ENCODE measurements at places on chromosomes 12 and 14.

DNA sequence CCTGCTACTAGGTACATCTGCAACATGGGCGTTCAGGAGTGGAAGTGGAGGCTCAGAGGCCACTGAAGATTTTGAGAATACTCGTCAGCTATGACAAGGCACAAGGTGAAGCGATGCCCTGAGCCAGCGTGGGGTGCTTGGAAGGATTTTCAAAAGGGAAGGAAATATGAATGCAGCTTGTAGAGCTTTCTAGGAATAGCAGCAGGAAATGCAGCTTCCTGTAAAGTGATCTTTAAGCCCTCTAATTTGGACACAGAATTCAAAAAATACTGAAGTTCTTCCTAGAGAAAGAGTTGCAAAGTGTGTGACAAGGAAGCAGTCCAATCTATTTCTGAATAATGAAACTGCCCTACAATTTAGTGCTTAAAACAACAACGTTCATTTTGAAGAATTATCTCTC is 13.2 kb upstream of the C1S start:
- no peak for DNase-seq

DNA sequence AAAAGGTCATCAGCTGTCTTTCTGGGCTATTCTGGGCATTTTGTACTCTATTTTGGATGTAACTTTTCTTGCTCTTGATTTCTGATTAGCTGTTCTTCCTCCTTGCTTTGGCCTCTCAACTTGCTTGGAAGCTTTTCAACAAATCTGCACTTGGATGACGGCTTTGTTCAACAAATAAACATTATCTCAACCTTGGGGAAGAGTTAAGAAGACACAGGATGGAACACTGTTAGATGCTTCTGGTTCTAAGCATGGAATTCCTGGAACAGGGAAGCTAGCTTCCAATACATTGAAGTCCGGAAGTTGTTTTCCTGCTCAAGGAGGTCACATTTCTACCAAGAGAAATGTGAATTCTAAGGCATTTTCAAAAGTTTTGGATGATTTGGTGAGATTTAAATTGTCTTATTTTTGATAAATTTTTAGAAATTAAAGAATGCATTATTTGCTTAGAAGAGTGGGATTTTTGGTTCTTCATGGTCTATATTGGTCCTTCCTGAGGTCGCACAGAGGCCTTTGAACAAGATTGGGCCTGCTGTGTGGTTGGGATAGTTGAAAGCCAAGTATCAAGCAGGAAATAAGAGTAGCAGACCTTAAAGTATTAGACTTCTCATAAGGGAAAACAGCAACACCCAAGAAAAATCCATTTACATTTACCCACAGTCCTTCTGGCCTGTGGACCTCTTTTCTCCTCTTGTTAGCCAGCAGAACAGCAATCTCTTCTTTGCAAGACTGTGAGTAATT is 59.2 kb downstream of the PPFIBP1 start:
- DNase-seq, result no peak

DNA sequence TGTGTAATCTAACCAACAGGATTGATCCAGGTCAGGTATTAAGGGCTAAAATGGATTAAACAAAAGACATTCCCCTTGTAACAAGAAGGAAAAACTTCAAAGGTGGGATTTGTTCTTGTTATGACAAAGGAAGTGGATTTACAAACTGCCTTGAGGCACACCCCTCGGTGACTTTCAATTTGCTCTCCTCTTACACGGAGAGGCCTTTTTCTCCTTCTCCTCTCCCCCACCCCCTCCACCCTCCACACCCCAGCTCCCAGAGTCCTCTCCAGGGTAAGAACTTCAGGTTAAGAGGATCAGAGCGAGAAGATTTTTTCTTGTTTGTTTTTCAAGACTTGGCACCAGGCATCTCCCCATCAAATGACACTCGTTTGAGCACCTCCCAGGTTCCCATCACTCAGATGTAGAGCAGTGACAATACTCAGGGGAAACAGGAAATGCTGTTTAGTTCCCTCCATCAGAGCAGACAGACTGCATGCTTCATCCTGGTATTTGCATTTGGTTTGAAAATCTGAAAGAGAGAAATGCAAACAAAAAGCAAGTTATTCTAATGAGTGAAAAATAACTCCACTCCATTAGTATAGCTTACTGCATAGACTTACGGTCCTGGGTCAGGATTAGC is 77.6 kb upstream of the TMEM260 start:
- DNase-seq, result no peak

GRCh38 chr12:6820166-6820565 is 1.5 kb upstream of the GPR162 start:
- DNase-seq, result no peak

DNA sequence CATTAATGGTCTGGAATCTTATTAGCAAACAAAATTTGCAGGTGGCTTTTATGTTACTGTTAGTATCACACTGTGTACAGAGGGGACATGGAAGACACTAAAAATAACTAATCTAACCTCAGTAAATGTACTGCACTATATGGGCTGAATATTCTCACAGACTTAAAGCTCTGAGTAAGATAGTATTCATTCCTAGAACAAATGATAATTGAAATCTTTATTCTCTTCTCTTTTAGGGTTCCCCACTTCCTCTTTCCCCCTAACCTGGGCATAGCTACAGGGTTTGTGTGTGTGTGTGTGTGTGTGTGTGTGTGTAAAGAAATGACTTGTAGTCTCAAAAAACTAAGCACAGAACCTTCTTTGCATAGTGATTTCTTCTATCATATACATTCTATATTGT is 21.4 kb upstream of the HECTD1 start:
- no peak for DNase-seq

DNA sequence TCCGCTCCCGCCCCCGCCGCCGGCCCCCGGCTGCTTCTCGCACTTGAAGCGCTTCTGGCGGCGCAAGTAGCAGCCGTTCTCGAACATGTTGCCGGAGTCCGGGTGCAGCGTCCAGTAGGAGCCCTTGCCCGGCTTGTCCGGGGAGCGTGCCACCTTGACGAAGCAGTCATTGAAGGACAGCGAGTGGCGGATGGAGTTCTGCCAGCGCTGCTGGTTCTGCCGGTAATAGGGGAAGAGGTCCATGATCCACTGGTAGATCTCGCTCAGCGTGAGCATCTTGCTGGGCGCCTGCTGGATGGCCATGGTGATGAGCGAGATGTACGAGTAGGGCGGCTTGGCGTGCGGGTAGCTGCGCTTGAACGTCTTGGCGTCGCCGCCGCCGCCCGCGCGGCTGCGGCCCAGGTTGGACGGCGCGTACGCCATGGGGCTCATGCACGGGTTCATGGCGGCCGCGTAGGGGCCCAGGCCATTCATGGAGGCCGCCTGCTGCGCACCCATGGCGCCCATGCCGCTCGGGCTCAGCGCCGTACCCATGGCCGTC is 3.0 kb downstream of the FOXA1 start:
- DNase-seq, result no peak

GRCh38 chr14:80850197-80850814 is 91.2 kb downstream of the CEP128 start:
- DNase-seq, result no peak

DNA sequence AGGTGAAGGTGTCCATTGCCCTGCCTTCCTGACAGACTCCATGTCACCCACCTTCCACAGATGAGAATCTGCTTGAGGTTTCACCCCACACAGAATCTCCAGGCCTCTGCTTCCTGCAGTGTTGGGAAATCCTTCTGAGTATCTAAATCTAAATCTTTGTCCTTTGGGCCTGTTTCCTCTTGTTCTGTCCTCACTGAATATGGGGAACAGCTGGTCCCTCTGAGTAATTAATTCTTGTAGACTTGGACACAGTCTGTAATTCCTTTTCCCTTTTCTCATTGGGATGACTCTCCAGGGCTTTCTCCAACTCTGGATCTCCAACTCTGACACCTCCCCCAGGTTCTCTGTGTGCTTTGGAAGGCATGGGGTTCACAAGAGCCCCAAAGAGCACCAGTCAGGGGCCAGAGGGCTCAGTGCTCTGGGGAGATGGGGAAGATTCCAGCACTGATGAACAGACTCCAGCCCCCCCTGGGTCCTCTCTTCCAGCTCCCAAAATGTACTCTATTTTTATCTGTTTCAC is 2.3 kb upstream of the ACVRL1 start:
- DNase-seq, result no peak

DNA sequence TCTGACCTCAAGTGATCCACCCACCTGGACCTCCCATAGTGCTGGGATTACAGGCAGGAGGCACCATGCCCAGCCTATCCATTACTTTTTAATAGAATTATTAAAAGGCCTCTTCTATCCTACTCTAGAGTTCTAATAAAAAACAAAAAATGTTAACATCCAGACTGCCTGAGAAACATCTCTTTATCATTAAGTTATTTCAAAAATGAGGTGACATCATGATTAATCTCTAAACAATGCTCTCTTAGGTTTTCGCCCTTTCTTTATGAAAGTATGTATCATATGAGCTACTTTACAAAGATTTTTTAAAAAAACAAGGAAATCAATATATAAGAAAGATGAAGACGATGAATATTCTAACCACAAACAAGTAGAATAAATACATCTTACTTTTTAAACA is 52.6 kb downstream of the FGD6 start:
- DNase-seq, result no peak

GRCh38 chr14:94593749-94594431 is 12.7 kb downstream of the SERPINA5 start:
- no peak for DNase-seq

DNA sequence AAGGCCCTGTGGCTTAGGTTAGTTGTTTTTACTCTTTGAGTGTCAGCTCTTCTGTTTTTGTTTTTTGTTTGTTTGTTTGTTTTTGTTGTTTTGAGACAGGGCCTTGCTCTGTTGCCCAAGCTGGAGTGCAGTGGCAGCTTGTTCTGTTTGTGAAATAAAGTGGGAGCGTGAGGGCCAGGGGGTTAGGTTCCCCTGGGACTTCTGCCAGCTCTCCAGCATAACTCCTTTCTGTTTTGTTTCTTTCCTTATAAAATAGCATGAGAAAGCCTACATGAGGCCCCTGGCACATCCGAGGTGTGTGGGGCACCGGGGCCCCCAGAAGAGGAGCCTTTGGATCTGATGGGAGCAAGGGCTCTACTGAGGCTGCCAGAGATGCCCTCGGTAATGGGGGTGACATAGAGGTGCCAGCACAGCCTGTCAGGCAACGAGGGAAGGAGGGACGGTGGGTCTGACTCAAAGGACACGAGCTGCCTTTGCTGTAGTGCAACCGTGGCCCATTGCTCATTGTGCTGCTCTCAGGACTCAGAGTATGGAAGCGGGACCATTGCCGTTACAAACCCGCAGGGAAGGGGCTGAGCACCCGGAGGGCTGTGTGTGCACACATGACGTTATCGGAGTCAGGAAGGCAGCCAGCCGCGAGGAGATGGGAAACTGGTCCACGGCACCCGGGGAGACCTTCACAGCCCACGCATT is 9.1 kb upstream of the SERPINA11 start:
- no peak for DNase-seq

- no peak for DNase-seq
Observed at GRCh38 chr14:51716610-51717009, 64.9 kb downstream of the FRMD6 start.

GRCh38 chr12:123278101-123278627 is 6.5 kb upstream of the CDK2AP1 start:
- no peak for DNase-seq

GRCh38 chr14:69376439-69376838 is 21.7 kb downstream of the ERH start:
- DNase-seq, result no peak
